ENCODE measurements at places on chromosomes 5 and 9. TPM values are rescaled to one million over a fixed set of nuclear protein-coding genes. Genes with fewer than 3 reads are reported as not detected.

PROB1 gene
- 0.65 TPM for total RNA-seq

PCDHA5 gene
- total RNA-seq, result not detected

PCDHGB7 gene
- total RNA-seq, result 2.9 TPM

FOXD4 gene
- not detected for total RNA-seq

ARHGEF39 gene
- 1.5 TPM for total RNA-seq

PCDHGA10 gene
- 2.3 TPM for total RNA-seq

OR1Q1 gene
- total RNA-seq, result not detected

PCDHB10 gene
- total RNA-seq, result 0.30 TPM

CNTNAP3 gene
- total RNA-seq, result 13.0 TPM

SOX30 gene
- not detected for total RNA-seq

FCN2 gene
- not detected for total RNA-seq

ARL14EPL gene
- total RNA-seq, result under 0.01 TPM

PCDHA8 gene
- 0.15 TPM for total RNA-seq

IL13 gene
- total RNA-seq, result not detected

SPAAR gene
- 14.3 TPM for total RNA-seq

LHX3 gene
- not detected for total RNA-seq

GABRP gene
- 0.32 TPM for total RNA-seq

DCTN3 gene
- 120 TPM for total RNA-seq

LEAP2 gene
- not detected for total RNA-seq

UNC13B gene
- total RNA-seq, result 34.2 TPM

INSL4 gene
- not detected for total RNA-seq

NIM1K gene
- total RNA-seq, result not detected

CARD6 gene
- 20.5 TPM for total RNA-seq

IFNA21 gene
- not detected for total RNA-seq

AIF1L gene
- 16.4 TPM for total RNA-seq

MAML1 gene
- total RNA-seq, result 7.6 TPM

ELOVL7 gene
- total RNA-seq, result 0.61 TPM

GRXCR2 gene
- total RNA-seq, result not detected

PCDHB12 gene
- not detected for total RNA-seq

CDH9 gene
- not detected for total RNA-seq

PCDHGC5 gene
- total RNA-seq, result not detected

Data from epithelial cell of umbilical artery (primary cell).